ENCODE measurements at places on chromosomes 7 and 10.
A peak's percentile ranks its signal among the peaks of the same experiment; 100 is the strongest.

- DNase-seq = no peak
These were observed 26.0 kb upstream of the PFKFB3 start for GRCh38 chr10:6176691-6177231.

DNA sequence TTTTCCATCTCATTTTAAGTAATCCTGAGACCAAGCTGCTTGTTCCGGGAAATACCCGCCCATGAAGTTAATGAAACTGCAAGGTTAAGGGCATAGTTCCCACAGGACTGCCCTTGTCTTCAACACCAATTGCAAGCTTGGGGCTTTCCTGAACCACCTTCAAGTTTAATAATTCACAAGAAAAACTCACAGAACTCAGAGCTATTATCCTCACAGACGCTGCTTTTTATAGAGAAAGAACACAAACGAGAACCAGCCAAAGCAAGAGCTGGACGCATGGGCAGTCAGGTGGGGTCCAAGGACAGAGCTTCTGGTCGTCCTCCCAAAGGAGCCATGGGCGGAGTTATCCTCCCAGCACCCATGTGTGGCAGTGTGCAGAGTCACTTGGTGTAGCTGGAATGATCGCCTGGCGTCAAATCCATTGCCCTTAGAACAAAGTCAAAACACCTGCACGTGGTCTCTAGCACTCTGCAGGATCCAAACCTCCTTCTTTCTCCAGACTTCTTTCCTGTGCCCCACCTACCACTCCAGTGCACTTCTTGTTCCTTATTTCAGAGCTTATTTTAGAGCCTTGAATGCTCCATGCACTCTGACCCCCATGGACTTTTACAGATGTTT is 56.7 kb downstream of the SNX10 start:
- no peak for DNase-seq

DNA sequence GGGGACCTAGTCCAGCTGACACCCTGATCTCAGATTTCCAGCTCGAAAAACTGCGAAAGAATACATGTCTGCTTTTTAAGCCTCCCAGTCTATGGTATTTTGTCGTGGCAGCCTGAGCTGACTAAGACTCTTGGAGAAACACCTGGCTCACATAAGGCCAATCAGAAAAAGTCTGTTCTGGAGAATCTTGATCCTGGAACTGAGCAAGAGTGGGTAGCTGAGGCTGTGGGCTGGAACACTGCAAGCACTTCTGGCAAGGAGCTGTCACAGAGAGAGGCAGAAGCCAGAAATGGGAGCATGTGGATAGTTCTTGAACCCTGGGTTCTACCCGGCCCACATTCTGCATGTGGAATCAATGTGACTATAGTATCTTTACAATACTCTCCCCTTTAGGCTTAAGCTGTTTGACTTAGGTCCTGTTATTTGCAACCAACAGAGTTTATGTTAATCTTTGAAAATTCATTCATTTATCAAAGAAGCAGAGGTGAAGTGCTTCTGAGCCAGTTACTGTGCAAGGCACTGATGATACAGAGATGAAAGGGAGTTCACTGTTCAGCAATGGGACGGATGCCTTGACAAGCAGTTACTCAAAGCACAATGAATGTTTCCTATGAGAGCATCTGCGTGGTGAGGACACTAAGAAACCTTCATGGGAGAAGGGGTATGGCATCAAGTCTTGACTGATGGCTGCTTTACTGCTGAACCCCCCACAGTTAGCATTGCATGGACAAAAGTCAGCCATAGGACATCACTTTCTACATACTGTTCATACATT is 4.4 kb upstream of the C10orf90 start:
- peak; percentile 90 for DNase-seq

GRCh38 chr7:33757050-33757449 is 148.3 kb upstream of the BMPER start:
- DNase-seq = no peak
